NCI-H2081 treated with DMSO at 0.1 percent for 48 hours (cell line): ENCODE measurements at places on chromosomes 16 and 17.

DNA sequence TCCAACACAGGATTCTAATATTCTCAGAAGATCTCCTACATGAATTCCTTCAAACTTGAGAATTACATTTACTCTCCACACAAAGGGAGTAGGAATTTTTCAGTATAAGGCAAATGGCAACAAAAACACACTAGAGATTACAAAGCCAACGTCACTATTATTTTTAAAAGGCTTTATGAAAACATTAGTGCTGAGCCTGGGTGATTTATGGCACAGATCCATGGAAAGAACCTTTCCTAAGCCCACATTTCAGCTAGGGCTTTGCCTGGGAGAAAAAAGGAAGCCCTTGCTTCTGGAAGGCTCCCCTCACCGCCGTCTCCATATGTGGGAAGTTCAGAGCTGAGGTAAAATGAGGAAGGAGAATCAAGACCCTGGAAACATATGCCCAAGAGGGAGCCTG, 499.4 kb upstream of the HSBP1 start:
- no peak for DNase-seq

GRCh38 chr16:1107141-1107540, 11.1 kb upstream of the C1QTNF8 start:
- no peak for DNase-seq

DNA sequence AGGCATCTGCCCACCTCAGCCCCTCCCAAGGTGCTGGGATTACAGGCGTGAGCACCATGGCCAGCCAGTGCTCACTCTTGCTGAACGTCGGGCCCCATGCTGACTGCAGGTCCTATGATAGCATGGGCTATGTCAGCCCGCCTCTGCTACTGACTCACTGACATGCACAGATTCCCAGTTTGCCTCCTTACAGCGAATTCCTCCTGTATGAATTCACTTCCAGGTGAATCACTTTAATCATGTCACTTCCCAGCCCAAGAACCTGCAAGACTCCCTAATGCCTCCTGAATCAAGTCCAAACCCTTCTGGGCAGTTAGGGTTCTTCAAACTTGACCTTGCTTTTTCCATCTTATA, 16.1 kb upstream of the UBTF start:
- no peak for DNase-seq

DNA sequence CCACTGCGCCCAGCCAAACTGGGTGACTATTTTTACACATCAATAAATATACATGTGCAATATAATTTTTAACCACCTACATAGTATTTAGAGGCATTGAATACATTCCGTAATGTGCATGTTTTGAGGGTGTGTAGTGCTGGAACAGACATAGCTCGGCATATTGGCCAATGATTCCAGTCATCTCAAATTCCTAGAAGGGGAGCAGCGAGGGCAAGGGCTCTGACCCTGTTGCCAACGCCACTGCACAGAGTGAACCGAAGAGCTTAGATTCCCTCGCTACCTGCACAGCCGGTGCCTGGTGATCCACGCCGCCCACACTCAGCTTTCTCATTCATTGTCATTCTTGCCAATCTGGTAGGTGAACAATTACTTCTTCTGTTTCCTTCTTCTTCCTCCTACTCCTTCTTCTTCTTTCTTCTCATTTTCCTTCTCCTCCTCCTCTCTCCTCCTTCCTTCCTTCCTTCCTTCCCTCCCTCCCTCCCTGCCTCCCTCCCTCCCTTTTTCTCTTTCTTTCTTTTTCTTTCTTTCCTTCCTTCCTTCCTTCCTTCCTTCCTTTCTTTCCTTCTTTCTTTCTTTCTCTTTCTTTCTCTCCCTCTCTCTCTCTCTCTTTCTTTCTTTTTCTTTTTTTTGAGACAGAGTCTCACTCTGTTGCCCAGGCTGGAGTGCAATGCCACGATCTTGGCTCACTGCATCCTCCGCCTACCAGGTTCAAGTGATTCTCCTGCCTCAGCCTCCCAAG, 26.3 kb upstream of the ATP2A3 start:
- DNase-seq = no peak

GRCh38 chr17:46720408-46720807, 98.1 kb downstream of the WNT3 start:
- DNase-seq = no peak

DNA sequence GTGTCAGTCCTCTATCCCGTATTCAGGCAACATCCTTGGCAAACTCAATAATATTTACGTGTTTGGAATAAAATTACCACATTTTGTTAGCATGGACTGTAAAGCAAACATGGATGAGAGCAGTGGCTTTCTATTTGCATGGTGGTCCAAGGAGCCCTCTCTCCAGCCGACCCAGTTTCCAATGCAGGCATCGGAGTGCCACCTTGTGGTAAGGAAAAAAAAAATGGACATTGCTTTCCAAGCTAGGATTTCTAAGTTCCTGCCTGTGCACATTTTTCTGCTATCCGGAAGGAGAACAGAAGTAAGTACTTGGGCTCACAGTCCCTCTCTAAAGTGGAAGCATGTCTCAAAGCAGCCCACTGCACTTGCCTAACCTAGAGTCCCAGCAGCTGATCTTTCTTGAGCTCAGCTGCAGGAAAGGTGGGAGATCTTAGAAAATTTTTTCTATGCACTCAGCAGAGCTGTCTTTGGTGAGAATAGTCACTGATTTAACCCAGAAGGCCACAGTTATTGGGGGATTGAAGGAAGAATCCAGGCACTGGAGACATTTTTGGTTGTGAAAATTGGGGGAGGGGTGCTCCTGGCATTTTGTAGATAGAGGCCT, 46.0 kb upstream of the ERCC4 start:
- no peak for DNase-seq

GRCh38 chr16:11386791-11387546, 41.7 kb downstream of the RMI2 start:
- DNase-seq = no peak

- DNase-seq = no peak
Measured at GRCh38 chr16:65662256-65662655, 540.4 kb upstream of the CDH11 start.

DNA sequence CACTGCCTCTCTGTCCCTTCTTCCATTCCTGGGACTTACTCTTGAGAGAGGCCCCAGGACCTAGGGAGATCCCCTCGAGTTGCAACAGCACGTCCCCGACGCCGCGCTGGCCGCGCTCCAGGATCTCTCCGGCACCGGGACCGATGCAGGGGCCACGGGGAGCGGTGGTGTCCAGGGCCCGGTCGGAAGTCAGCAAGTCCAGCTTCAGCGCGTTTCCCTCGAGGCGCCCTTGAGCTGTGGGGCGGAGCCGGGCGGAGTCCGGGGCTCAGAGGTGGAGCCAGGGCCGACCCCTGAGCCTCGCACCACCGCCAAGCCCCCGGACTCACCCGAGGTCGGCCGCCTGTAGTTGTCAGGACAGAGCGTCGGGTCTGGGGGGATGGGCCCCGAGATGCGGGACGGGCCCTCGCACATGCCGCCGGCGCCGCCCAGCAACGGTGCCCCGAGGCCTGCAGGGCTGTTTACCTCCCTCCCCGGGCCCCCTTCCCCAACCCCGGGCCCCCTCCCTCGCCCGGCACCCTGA, 458 bp downstream of the ENKD1 start:
- no peak for DNase-seq

DNA sequence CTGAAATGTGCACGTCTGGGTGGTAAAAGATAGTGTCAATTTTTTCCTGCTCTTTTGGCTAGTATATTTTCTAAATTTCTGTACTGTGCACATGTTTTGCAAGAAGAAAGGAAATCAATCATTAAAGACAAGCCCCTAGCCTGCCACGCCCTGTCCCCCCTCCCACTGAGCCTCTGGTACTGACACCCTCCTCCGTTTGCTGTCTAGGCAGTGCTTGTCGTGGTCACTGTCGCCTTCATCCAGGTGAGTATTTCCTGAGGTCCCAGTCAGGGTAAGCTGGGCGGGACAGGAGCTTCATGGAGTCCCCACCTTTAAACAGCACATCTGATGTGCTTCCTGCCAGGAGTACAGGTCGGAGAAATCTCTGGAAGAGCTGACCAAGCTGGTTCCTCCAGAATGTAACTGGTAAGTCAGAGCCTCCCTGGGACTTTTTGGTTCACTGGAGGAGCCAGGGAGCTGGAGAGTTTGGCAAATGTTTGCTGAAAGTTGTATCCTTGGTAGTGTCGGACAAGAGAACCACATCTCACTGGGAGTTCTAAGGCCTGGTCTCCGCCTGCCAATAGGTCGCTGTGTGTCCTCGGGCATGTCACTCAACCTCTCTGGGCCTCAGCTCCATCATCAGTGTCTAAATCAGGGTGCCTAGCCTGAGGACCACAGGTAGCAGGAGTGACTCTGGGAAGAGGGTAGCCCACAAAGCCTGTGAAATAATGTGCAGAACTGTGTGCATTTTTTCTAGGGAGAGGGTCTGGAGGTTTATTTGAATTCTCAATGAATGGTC, 42.2 kb downstream of the ATP2C2 start:
- DNase-seq = no peak

DNA sequence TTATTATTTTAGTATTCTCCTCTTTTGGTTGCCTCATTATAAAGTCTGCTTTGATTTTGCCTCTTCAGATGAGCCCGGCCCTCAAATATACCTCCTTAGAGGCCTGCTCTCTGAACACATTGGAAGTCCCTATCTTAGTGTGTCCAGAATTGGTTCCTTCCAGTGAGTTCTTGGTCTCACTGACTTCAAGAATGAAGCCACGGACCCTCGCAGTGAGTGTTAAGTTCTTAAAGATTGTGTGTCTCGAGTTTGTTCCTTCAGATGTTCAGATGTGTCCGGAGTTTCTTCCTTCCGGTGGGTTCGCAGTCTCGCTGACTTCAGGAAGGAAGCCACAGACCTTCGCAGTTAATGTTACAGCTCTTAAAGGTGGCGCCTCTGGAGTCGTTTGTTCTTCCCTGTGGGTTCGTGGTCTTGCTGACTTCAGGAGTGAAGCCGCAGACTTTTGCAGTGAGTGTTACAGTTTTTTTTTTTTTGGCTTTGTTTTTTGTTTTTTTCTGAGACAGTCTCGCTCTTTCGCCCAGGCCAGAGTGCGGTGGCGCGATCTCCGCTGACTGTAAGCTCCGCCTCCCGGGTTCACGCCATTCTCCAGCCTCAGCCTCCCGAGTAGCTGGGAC, 45.8 kb upstream of the NOS2 start:
- no peak for DNase-seq

GRCh38 chr17:74274709-74275340, 791 bp downstream of the DNAI2 start:
- DNase-seq = no peak

DNA sequence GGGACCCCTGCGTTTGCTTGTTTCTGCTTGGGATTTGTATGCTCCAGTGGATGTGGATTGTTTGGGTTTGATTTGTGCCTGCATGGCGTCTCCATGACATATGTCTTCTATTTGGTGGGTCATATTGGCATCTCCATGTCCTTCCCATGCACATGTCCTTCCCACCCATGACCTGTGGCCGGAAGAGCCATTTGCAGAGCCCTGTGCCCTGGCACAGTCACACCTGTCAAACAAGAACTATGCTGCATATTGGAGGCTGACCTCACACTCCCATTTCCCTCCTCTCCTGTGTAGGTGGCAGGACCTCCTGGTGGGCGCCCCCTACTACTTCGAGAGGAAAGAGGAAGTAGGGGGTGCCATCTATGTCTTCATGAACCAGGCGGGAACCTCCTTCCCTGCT, 15.8 kb downstream of the ITGA3 start:
- no peak for DNase-seq

DNA sequence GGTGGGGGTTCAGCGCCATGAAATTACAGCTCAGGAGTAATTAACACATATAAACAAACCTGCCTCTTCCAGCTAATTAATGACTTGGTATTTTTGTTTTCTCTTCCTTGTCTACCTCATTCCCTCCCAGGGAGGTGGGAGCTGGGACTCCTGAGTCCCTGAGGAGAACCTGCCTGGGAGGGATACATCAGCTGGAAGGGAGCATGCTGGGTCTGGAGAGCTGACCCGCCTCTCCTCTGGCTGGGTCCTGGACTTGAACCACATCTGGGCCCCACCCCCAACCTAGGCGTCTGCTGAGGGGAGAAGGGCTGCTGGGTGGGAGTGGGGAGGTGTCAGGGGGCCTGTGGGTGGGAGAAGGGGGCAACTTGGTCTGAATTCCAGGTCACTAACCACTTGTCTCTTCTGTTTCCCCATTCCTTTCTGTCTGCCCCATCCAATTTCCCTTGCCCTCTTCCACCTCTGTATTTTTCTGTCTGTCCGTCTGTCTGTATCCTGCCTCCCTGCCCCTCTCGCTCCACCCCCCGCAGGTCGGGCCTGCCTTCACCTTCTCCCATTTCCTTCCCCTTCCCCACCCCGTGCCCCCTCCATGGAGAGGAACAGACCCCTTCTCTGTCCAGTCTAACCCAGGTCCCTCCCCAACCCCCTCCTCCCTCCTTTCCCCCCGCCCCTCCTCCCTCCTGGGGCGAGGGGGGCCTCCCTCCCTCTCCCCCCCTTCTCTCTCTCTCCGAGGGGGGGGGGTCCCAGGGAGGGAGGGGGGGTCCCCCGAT, at the start of gene NLGN2:
NLGN2 (plus strand) TSS at position 361 of the 767 bp plus-strand sequence. CDS start 411 bp downstream, outside the sequence.
- no peak for DNase-seq

DNA sequence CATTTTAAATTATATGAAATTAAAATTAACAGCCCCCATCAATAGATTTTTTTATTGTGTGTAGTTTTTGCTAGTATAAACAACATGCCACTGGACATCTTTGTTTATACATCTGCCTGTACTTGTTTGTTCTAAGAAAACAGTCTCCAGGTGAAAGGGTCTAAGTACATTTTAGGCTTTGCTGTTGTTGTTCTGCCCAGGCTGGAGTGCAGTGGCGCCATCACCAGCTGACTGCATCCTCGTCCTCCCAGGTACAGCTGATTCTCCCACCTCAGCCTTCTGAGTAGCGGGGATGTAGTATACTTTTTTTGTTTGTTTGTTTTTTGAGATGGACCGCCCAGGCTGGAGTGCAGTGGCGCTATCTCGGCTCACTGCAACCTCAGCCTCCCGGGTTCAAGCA, 25.5 kb downstream of the C17orf58 start:
- DNase-seq = no peak

GRCh38 chr17:5703736-5704135, 119.4 kb upstream of the NLRP1 start:
- no peak for DNase-seq

- DNase-seq = no peak
Measured at GRCh38 chr16:78574571-78574970, 475.1 kb downstream of the WWOX start.

GRCh38 chr16:590188-590814, 435 bp downstream of the RAB40C start:
- DNase-seq = no peak

- DNase-seq = no peak
Measured at GRCh38 chr16:30619638-30620037, 9.4 kb upstream of the ZNF689 start.

DNA sequence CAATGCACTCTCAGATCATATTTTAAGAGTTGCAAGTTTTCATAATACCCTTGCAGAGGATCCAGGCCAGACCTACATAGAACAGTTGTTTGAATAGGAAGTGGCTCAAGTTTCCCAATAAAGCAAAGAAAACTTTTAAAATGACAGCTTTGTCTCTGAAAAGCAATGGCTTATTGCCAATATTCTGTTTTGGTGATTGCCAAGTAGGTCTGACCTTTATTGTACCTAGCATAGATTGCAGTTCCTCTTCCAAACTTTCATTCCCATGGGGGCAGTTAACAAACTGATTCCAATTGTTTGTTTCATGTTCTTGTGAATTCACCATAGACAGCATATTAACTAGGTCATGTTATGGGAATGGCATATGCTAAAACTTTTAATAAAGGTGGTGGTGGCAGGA, 664.6 kb upstream of the CA10 start:
- DNase-seq = no peak
